Renal cortical epithelial cell (primary cell): ENCODE measurements at places on chromosomes 4 and X. TPM values are rescaled to one million over a fixed set of nuclear protein-coding genes. Genes with fewer than 3 reads are reported as not detected.

The CORIN gene
- 0.15 TPM in 1 of 2 replicates, not detected in the other for total RNA-seq

GRCh38 chr4:110514889-110515479 lies 39.0 kb downstream of the ENPEP start:
- peak; percentile 50 for DNase-seq

The SH3D19 gene
- total RNA-seq, result 9.4 and 22.8 TPM in 2 replicates

DNA sequence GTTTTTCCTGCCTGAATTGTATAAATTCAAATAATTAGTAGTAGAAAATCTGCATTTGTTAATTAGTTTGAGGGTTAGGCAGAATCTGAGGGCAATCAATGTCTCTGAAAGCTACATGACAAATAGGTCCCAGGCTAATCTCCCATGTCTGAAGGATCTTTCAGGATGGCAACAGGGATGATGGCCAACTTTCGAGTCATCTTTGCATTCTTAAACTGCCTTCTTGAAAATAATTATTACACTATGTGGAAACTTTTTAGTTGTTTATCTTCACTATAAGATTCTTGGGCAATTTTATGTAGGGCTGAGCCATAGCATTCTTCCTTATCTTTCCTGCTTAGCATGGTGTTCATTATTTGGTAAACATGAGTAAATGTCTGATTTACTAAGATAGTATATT lies 490.3 kb upstream of the EPHA5 start:
- DNase-seq, result no peak

- no peak for DNase-seq
Measured at GRCh38 chr4:87088186-87088585, 132.2 kb downstream of the KLHL8 start.

DNA sequence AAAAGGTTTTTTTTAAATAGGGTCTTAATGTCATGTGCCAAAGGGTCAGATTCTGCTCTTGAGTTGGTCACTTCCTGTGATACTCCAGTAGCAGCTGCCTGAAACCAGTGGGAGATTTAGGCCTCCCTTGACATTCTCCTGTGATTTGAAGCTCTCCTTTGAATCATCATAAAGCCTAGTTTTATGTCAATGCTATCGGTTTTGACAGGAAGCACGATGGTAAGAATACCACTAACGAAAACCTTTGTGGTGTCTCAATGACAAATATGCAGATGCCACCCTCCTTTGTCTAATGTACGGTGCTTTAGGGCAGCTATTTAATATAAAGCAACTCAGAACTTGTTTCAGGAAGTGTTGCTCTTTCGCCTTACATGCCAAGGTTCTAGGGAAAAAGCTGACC lies 44.2 kb downstream of the CCNI start:
- no peak for DNase-seq

The SEL1L3 gene
- 57.7 and 140 TPM in 2 replicates for total RNA-seq

DNA sequence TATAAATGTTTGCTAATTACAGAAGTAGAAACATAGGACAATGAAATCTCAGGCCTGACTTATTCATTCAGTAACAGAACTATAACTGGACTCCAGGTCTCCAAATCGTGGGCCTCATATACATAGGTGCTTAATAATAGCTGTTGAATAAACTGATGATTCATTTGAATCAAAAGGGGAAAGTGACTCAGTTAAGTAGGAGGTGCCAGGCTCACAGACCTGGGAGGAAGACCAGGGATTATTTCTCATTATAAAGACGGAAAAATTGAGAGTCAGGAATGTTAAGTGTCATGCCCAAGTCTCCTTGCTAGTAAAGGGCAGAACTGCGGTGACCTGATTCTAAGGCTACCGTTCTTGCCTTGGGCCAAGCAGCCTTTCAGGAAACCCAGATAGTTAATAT lies 131.5 kb downstream of the HS3ST1 start:
- peak; percentile 7 for DNase-seq

The UBA1 gene
- total RNA-seq, result 150 and 280 TPM in 2 replicates

DNA sequence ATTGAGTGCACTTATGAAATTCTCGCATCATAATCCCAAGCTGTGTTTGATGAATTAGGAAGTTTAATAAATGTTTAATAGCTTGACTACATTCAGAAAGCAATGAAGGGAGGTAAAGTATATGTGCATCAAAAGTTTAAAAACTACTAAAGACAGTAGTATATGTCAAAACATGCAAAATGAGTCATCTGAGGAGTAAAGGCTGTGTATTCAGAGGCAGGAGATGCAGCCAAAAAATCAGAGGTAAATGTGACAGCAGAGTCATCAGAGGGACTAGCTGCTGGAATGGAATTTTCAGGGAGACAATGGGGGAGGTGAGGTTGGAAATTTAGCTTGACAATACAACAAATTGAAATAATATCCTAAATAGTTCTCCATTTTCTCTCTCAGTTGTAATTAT lies 127.0 kb upstream of the FUNDC1 start:
- DNase-seq, result no peak

DNA sequence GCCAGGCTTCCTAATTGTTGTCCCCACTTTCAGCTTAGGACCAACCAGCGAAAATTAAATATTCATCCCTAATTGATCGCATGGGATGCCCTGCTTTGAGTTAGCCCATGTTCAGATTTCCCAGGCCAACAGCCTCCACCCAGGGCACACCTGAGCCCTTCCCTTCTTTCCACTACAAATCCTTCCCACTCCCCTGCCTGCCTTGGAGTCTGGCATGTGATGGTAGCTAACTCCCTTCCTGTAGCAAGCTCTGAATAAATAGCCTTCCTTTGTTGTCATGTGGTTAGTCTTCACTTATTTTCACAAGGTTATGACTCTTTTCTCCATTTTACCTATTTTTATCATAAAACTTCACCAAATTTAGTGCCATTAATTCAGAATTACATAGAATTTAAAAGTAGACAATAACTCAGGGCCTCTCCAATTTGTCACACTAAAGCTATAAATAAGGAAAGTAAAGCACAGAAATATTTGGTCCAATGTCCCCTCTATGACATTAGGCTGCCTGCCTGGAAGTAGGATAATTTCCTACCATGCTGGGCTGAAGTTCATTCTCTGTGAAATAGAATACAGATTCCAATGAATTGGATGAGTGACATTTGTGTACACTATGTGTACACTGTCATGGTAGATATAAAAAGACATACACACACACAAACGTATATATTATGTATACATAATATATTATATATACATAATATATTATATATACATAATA lies 166.4 kb upstream of the CPEB2 start:
- DNase-seq, result no peak

The PSAPL1 gene
- total RNA-seq, result not detected in 2 replicates

The GLOD5 gene
- not detected in 2 replicates for total RNA-seq

The BEX3 gene
- 155 and 424 TPM in 2 replicates for total RNA-seq

GRCh38 chr4:113760795-113761619 lies 531 bp downstream of the CAMK2D start:
- peak; percentile 56 for DNase-seq

GRCh38 chr4:187547316-187547715 lies 448.3 kb upstream of the ZFP42 start:
- peak; percentile 95 for DNase-seq

GRCh38 chrX:153569475-153569874 lies 29.5 kb downstream of the CCNQ start:
- DNase-seq, result no peak

DNA sequence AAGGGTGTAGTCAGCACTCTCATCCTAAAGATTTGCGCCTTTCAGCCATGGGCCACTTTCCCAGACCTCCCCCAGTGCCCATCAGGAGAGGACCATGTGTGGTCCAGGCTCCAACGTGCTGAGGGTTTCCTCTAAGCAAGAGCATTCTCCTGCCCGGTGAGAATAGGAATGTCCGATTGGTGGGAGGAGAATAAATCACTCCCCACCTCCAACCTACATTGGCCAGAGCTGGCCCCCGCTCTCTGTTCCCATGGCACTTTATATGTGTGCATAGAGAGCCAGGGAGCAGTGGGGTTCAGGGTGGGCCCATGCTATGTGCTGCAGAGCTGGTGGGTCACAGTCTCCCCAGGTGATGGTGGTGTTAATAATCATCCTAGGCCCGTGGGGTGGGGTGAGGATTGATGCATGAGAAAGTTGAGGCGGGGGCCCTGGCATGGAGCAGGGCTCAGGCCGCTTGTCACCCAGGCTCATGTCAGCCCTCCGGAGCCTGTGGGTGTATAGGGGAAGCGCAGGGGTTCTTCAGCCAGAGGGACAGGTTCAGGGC lies 6.8 kb upstream of the SORCS2 start:
- no peak for DNase-seq

- DNase-seq, result no peak
Measured at GRCh38 chrX:78493180-78493579, 165.8 kb upstream of the CYSLTR1 start.

- no peak for DNase-seq
Measured at GRCh38 chrX:123749643-123750042, 16.8 kb upstream of the THOC2 start.

- DNase-seq, result peak; percentile 2
Measured at GRCh38 chrX:32673193-32673592, 538.2 kb downstream of the DMD start.

DNA sequence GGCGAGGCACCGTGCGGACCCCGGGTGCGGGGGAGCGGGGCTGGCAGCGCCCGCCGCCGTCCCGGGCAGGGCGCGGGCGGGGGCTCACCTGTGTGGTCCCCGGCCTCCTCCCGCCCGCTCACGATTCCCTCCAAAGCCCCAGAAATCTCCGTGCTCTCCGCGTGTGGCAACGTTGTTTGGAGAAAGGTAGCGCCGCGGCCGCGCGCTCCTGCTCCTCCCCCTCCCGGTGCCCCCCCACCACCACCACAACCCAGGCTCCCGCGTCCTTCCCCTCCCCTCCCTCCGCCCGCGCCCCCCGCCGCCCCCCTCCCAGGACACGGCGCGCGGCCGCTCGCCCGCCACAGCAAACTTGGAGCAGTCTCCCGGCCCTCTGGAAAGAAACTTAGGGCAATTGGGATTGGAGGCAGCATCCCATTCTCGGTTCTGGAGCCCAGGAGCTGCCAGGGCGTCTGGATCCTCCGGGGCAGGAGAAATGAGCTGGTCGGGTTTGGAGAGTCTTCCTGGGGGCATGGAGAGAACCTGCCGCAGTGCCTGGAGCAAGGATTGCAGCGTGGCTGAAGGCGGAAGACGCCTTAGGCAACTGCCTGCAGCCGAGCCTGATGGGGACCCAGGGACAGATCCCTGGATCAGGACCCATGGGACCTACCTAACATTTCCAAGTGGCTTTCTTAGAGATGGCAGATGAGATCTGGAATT lies 855 bp downstream of the KLF3 start:
- DNase-seq, result peak; percentile 42

DNA sequence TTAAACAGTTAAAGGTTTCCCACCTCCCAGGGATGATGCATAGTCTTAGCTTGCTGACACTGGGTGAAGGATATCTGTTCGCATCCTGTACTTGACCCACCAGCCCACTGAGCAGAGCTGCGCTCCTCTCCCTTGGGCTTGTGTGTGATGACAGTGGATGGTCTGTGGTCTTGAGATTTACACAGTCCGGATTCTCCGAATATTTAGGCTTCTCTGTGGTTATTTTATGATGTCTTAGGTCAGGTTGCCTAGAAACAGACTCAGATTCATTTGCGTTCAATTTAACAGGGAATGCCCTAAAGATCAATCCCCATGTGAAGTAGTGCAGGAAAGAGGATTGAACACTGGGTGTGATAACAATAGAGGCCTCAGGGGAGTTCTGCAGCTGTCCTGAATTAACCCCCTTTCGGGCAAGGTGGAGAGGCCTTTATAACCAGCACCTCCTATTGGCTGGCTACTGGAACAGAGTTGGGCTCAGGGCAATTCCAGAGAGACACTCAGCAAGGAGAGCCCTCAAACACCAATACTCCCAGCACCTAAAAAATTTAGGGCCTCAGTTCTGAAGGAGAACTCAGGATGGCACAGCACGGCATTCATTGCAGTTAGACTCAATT lies 653.2 kb upstream of the GALNT7 start:
- DNase-seq, result peak; percentile 75

- no peak for DNase-seq
Measured at GRCh38 chr4:62455871-62456270, 1255.7 kb downstream of the ADGRL3 start.

The ZNF41 gene
- 7.3 and 11.2 TPM in 2 replicates for total RNA-seq

GRCh38 chr4:121150486-121150885 lies 13.6 kb downstream of the TNIP3 start:
- DNase-seq, result no peak

- DNase-seq, result peak; percentile 31
Measured at GRCh38 chr4:155304375-155304774, 72.4 kb downstream of the MAP9 start.

The SSX2 gene
- total RNA-seq, result not detected in 2 replicates

- DNase-seq, result peak; percentile 11
Measured at GRCh38 chrX:49001521-49002090, 458 bp downstream of the GRIPAP1 start.
